OCI-LY7 (cell line): ENCODE measurements at places on chromosomes 5 and 9. TPM values are rescaled to one million over a fixed set of nuclear protein-coding genes. Genes with fewer than 3 reads are reported as not detected.

GRCh38 chr9:28921857-28922500, 1348.7 kb upstream of the C9orf72 start:
- DNase-seq, result no peak

DNA sequence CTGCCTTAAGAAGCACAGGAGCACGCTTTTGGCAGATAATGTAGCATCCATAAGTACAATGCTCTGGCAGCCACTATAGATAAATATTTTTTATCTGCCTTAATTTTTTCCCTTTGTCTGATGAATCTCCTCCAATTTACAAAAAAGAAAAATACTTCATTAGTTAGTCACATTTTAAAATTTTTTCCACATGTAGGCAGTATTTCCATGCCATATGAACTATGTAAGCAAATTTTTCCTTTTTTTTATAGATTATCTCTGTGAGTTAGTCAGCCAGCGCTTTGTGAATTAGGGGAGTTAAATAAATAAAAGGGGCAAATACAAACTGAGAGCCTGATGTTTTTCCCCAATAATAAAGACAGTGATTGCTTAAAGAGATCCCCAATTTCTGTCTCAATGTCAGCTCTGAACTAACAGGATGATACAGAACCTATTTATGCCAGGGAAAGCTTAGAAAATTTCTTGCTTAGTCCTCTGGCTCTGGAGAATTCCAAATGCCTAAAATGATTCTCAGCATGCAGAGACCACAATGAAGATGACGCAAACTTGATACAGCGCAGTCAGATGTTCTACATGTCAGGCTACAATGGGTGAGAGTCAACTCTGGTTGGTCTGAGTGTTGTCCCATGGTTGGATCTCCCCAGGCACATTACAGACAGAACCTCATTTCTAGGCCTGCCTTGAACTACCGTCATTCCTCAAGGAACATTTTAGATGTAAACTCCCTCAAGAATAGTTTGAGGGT, 390.4 kb upstream of the CDH6 start:
- no peak for DNase-seq

- DNase-seq, result no peak
Measured at GRCh38 chr9:7756088-7756487, 43.5 kb downstream of the DMAC1 start.

DNA sequence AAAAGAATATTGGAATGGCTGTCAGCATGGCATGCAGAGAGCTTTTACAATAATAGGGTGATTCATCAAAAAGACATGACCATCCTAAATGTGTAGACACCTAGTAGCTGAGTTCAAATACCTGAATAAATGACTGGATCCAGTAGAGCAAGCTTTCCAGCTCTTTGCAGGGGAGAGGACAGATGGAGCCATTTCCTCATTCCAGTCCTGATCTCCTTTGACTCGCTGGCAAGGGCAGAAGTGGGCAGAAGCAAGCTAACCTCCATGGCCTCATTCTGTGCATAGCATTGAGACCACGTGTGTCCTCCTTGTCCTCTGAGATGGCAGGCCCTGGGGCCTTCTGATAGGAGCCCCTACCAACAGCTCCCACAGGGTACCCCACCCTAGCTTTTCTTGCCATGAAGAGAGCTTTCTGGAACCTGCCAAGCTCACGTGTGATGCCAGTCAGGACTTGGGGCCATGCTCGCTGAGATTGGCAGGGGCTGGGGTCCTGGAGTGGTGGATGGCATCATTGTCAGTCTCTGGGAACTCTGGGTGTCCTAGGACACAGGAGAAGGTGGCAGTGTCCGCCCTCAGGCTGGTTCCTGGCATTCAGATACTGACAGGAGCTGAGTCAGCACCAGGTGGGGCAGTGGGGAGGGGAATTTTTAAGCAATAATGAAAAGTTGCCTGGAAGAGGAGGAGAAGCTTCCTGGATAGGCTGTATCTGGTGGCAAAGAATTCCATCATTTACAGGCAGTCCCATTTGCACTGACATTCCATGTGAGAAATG, 33.6 kb downstream of the WWC1 start:
- no peak for DNase-seq

DNA sequence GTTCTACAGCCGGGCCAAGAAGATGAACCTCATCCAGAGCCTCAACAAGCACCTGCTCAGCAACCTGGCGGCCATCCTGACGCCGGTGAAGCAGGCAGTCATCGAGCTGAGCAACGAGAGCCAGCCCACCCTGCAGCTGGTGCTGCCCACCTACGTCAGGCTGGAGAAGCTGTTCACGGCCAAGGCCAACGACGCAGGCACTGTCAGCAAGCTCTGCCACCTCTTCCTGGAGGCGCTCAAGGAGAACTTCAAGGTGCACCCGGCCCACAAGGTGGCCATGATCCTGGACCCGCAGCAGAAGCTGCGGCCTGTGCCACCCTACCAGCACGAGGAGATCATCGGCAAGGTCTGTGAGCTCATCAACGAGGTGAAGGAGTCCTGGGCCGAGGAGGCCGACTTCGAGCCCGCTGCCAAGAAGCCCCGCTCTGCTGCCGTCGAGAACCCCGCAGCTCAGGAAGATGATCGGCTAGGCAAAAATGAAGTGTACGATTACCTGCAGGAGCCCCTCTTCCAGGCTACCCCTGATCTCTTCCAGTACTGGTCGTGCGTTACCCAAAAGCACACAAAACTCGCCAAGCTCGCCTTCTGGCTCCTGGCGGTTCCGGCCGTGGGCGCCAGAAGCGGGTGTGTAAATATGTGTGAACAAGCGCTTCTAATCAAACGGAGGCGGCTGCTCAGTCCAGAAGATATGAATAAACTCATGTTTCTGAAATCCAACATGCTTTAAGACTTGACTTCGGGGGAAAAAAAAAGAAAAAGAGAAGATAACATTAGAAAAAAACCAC, 28.5 kb downstream of the AMBP start:
- DNase-seq, result no peak

DNA sequence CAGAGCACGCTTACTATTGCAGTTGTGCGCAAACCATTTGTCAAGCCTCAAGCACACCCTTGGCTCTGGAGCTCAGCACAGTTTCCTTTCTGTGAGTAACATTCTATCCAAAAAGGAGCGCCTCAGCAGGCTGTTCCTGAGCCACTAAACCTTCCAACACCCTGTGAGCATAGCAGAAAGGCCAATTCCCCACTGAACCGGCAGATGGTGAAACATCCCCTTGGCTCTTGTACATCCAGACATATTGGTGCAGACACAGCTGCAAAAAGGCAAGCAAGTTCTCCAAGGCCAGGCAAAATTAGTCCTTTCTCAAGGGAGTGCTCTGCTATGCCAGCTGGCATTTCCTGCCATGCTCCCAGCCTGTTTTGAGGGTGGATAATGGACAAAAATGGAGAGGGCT, 44.1 kb upstream of the CEMIP2 start:
- DNase-seq, result peak; percentile 22

PAX5 gene
- total RNA-seq, result 141 and 148 TPM in 2 replicates

UHRF2 gene
- total RNA-seq, result 70.1 and 92.0 TPM in 2 replicates

DNA sequence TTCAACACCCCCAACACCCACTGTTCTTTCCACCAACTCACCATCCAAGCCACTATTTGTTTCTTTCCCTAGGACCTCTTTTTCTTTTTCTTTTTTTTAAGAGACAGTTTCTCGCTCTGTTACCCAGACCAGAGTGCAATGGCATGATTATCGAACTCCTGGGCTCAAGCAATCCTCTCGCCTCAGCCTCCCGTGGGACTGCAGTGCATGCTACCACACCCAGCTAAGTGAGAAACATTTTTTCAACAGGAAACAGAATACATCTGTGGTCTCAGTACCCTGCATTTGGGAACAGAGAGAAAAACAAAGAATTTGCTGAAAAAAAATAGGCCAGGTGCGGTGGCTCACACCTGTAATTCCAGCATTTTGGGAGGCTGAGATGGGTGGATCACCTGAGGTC, 24.6 kb downstream of the B4GALT1 start:
- peak; percentile 49 for DNase-seq

DNA sequence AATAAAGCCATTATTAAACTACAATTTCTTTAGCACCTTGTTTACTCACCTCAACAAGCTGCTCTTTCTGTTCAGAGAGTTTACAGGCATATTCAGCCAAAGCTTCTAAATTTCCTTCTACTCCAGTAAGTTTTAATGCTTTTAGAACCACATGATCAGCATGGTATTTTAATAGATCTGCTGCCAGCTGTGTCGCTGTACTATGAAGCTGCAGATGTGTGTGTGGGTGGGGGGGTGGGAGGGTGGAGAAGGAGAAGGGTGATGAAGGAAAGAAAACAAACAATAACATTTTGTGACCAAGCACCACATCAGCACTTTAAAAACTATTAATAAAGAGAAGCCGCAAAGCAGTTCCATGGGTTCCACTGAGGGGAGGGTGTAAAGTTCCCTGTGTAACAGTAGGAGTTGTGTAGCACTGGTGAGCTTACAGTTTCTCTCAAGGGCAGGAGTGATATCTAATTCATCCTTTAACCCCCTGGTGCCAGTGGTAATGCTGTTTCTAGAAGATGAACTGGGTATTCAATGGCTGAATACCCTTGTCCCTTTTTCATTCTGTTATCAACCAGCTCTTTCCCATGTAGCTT, 38.5 kb downstream of the ABITRAM start:
- no peak for DNase-seq

GRCh38 chr9:137319739-137320551, 17.9 kb upstream of the NRARP start:
- no peak for DNase-seq

- DNase-seq, result no peak
Measured at GRCh38 chr5:78799266-78800017, 150.9 kb upstream of the LHFPL2 start.

PLPP7 gene
- 0.11 and 0.28 TPM in 2 replicates for total RNA-seq

- DNase-seq, result no peak
Measured at GRCh38 chr5:59542851-59543820, 350.4 kb downstream of the PDE4D start.

DNA sequence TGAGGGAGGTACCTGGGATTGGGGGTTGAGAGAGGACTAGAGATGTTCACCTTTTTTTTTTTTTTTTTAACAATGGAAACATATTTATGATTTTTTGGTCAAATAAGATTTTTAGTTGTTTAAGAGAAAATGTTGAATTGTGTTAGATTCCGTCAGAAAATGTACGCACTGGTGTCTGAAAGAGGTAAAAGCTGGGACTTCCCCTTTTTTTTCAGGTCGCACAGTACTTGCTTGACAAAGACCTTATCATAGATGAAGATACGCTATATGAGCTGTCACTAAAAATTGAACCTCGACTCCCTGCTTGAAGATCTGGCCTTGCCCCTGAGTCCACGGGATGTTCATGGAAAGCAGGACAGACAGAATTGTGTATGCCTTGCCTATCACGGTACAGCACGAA, 7.7 kb upstream of the CKMT2 start:
- no peak for DNase-seq

AGXT2 gene
- total RNA-seq, result not detected in 2 replicates

DNA sequence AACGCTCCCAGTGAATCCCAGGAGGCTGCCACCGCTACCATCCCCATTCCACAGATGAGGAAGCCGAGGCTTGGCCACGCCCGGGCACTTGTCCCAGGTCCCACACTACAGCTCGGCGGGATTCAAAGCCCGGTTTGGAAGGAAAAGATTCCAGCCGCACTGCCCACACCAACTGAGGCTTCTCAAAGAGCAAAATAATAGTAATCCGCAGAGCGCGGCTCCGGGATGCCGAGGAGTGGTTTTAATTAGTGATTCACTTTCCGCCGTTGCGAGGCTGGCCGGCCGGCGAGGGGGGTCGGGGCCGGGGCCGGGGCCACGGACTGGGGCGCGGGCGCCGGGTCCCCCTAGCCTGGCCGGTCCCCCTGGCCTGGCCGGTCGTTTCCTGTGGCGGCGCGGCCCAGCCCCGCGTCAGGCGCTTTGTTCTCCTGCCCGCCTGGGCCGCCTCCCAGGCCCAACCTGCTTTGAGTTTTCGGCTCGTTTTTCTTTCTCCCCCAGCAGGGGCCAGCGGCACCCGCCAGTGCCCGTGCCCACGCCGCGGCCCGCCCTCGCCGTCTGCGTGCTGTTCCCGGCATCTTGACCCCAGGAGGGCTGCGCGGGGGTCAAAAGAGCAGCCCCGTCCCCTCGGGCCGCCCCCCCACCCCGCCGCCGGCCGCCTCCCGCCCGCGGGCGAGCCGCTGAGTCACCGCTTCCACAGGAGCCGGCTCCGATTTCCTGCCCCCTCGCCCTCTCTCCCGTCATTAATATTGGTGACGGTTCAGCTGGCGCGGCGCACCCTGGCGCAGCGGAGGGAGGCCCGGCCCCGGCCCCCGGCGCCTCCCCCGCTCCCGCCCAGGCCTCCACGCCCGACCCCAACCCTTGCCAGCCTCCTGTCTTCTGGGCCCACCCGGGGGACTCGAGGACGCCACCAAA, 31.2 kb downstream of the FGF18 start:
- DNase-seq, result no peak

DNA sequence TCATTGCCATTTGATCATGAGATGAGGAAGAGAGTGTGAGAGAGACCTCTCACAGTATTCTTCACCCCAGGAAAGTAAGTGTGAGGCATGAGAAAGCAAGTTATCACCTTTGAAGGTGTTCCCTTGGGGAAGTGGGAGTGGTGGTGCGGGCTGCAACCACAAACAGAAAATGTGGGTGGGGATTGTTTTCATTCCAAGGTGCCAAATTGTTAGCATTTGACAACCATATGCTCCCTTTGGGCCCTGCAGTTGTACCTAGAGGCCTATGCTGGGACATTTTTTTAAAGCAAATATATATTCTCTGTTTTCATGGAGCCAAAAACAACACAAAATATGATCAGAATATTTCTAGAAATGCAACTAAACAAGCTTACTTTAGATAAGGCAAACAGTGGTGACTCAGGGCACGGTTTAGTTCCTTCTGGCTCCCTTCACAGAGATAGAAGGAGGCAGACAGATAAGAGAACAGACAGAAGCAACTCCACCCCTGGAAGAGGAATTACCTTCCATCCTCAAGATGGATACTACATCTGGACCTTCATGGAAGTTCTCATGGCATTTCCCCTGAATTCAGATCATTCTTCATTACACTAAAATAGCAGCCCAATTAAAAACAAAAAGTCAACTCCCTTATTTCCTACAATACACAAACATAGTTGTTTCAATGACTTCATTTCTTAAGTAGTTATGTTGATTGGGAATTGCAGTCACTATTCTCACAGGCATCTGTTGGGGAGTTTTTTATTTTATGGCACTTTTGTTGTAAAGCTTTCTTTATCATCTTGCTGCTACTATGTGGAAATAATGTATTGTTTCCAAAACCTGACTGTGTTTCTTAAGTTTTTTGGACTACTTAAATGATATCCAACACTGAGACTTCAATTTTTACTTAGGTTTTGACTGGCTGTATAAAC, 416.6 kb downstream of the PLK2 start:
- no peak for DNase-seq

DNA sequence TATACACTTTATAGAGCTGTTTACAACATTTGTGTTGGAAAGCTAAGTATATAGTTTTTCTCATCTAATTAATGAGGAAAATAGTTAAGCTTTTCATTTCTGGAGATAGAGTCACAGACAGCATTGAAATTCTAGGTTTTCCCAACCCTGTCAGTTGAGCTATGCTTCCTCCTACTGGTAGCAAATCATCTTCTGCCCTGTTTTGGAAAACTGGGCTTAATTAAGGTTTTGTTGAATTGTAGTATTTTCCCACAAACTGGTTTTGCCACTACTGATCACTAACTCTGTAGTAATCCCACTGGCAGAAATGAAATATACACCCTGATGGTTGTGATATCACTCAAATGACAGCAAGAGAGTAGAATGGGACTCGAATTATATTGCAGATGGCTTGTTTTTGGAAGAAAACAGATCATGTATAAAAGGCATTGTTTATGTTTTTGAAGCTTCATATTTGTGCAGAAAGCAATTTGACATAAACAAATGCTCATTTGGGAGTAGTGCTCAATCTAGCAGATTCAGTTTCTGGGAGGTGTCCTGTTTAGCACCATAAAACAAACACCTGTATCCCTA, 46.6 kb downstream of the CD180 start:
- no peak for DNase-seq

IRGM gene
- not detected in 2 replicates for total RNA-seq
